ENCODE measurements at places on chromosomes 4 and X.
A peak's percentile ranks its signal among the peaks of the same experiment; 100 is the strongest.

DNA sequence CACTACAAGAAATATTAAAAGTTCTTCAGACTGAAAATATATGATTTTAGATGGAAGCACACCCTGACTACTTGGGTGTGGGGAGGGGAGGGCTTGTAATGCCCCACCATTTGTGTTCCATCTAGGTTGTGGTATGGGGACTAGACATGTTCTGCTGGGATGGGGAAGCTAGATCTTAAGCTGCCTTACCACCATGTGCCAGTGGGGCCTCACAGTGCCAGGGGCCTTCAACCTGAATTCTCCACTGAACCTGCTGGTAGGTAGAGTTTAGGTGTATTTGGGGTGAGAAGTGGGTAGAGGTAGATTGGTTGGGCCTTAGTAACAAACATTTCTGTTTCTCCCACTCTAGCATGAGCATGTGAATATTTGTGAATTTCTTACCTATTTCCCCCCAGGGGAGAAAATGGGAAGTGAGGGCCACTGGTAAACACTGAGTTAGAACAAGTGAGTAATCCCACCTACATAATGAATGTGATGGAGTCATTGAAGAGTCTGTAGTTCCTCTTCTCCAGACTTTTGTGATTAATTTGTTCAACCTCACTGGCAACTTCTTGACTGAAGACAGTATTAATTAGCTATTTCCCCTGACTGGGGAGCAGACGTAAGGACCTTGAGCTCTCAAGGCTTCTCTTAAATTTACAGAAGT lies 44.0 kb downstream of the BRCC3 start:
- DNase-seq: no peak

- no peak for DNase-seq
Observed at GRCh38 chr4:1488357-1488756, 82.1 kb upstream of the NKX1-1 start.

GRCh38 chr4:73853246-73853704 lies at the start of gene PF4V1:
PF4V1 (plus strand) TSS chr4:73853296; CDS start chr4:73853363, 67 bp downstream.
- DNase-seq: no peak

DNA sequence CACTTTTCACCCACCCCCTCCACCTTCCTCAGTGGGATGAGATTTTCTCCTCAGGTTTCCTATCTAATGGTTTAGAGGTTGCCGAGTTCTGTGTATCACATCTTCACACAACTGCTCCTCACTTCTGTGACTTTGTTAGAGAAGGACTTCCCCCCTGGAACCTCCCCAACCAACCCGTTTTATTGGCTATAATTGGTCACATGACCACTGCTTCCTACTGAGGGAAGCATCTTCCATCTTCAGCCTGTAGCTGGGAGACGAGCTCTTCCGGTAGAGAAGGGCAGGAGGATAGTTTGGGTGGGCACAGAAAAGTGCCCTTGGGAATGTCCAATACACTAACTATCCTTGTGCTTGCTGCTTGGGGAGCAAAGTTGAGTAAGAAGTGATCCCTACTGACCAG lies 90.5 kb downstream of the STK32B start:
- no peak for DNase-seq

- DNase-seq: no peak
Observed at GRCh38 chrX:45232139-45232538, 31.5 kb upstream of the DIPK2B start.

DNA sequence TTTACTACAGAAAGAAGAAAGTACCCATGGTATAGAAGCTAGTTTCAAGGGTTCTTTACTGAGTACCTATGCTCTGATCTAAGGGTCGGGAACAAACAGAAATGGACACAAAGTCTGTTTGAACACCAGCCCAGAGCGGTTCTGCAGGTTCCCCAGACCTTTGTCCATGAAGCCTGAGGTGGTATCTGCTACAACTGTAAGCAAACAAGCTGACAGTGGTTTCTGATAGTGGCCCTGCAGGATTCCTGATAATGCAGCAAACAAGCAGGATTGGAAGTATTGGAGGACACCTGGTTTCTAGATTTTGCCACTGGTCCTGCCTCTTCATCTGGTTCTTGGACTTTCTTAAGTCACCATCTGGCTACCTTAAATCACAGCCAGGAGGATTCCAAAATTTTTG lies 23.7 kb downstream of the SMPX start:
- DNase-seq: no peak

- peak; percentile 1 for DNase-seq
Observed at GRCh38 chr4:108270466-108271450, 102.0 kb upstream of the LEF1 start.

GRCh38 chrX:13263560-13264251 lies 56.1 kb downstream of the ATXN3L start:
- DNase-seq: no peak

DNA sequence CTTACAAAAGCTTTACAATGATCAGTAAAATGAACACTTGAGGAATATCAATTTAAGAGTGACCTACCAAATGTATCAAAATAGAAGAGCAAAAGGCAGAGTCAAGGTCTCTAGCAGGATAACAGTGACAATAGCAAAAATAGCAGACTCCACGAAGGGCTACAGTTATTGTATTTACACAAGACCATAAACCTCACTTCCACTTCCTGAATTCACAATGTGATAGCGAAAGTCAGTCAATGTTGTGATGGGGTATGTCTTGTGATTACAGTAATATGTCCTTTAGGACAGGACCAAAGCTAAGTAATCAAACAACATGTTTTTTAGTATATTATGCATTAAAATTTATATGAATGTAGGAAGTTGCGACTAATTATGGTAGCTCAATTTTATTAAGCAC lies 139.6 kb downstream of the IQCM start:
- no peak for DNase-seq

GRCh38 chr4:122854447-122855352 lies 28.1 kb downstream of the FGF2 start:
- no peak for DNase-seq

- no peak for DNase-seq
Observed at GRCh38 chrX:9231491-9231890, 197.6 kb upstream of the FAM9B start.

DNA sequence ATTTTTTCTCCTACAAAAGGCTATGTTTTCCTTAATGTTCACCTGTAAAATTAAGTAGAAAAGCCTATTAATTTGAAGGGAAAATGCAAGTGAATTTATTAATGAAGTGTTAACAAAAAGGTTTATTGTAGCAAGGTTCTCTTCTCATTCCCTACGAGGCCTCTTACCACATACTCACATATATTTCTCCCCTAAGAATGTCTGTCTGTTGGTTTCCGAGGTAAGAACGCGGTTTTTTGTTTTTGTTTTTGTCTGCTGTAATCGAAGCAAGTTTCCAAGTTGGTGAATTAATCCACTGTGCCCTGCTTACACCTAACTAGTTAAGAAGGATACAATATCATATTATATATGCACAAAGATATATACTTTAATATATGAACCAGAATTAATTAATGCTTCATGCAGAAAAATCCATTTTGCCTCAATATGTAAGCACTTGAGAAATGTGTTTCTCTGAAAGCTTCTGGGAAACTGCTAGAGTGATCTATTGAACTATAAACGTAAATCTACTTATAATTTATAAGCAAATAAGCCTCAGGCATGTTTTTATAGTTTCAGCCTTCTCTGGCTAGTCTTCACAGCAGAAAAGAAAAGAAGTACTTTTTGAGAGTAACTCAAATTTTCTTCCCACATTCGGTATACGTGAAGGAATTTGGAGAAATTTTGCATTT lies 120.8 kb downstream of the EGF start:
- no peak for DNase-seq

DNA sequence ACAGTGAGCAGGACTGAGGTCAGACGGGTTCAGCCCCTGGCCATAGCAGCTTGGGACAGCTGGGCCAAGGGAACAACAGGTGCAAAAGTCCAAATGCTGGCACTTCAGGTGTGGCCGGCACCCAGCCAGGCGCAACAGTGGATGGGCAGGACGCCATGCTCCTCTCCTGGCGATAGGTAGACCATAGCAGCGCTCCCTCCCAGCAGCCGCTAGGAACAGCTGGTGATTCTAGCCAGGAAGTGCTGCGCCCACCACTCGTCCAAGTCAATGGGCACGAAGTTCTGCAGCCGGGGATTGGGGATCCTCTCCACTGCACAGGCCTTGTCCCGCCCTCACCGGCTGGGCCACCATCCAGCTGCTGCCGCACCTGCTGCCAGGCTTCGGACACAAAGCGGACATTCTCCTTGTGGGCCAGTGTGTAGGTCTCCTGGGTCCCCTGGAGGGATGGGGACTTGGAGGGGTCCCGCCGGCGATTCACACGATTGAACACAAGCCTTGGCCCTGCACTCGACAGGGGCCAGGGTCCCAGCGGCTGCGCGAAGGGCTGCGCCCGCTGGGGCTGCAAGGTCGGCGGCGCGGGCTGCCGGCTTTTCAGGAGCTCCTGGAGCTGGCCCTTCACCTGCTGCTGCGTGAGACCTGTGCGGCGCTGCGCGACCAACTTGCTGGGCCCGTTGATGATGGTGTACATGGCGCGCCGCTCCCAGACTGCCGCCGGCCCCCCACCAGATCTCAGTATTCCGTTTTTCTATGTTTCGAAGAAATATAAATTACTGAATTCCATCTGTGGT lies 227.5 kb upstream of the STK26 start:
- no peak for DNase-seq
